ENCODE measurements at places on chromosomes 3 and 15.

DNA sequence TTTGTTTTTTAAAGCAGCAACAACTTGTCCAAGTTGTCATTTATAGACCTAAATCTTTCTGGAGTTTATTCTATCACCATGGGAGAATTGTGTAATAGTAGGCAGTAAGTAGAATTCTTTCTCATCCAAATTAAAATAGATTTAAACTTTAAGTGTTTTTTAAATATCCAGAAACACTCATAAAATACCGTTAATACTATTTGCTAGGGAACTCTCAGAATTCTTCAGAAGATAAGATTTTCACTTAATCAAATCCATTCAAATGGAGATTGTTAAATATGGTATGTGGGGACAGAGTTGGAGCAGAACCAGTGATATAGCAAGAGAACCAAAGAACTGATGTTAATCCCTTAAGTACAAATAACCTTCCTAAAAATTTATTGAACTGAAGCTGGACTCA lies 71.0 kb downstream of the ARIH1 start:
- no peak for DNase-seq

- no peak for DNase-seq
These were observed 779.1 kb downstream of the CADM2 start for GRCh38 chr3:85737846-85738245.

DNA sequence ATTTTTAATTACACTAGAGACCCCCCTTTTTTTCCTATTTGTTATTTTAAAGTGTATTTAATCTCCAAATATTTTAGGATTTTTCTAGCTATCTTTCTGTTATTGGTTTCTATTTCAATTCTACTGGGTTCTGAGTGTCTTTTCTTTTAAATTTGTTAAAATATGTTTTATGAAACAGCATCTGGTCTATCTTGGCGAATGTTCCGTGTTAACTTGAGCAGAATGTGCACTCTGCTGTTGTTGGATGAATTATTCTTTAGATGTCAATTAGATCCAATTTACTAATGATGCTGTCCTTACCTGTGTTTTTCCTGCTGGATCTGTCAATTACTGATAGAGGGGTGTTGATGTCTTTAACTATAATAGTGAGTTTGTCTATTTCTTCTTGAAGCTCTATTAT lies 462.0 kb upstream of the CNTN3 start:
- no peak for DNase-seq

- DNase-seq: no peak
These were observed 121.4 kb upstream of the MB21D2 start for GRCh38 chr3:193039058-193039457.

GRCh38 chr3:193585530-193585929 lies 7.5 kb upstream of the OPA1 start:
- DNase-seq: no peak

DNA sequence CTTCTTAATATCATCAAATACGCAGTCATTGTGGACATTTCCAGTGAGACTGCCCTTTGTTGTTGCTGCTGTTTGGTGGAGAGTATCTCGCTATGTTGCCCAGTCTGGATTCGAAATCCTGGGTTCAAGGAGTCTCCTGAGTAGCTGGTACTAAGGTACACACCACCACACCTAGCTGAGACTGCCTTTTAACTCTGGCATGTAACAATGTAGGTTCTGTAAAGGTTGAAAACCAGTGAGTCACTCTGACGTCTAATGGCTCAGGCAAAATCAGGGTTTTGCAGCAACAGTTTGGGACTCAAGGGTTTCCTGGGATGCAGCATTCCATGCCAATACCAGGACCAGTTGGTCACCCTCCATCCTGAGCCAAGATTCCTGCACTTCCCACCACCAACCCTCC lies 52.2 kb downstream of the AQP9 start:
- DNase-seq: no peak

- no peak for DNase-seq
These were observed 2.8 kb downstream of the MAP4 start for GRCh38 chr3:48013288-48013980.

GRCh38 chr3:72938471-72939265 lies 50.8 kb downstream of the GXYLT2 start:
- DNase-seq: peak; percentile 7

GRCh38 chr3:149299938-149300801 lies 33.3 kb downstream of the TM4SF18 start:
- no peak for DNase-seq

DNA sequence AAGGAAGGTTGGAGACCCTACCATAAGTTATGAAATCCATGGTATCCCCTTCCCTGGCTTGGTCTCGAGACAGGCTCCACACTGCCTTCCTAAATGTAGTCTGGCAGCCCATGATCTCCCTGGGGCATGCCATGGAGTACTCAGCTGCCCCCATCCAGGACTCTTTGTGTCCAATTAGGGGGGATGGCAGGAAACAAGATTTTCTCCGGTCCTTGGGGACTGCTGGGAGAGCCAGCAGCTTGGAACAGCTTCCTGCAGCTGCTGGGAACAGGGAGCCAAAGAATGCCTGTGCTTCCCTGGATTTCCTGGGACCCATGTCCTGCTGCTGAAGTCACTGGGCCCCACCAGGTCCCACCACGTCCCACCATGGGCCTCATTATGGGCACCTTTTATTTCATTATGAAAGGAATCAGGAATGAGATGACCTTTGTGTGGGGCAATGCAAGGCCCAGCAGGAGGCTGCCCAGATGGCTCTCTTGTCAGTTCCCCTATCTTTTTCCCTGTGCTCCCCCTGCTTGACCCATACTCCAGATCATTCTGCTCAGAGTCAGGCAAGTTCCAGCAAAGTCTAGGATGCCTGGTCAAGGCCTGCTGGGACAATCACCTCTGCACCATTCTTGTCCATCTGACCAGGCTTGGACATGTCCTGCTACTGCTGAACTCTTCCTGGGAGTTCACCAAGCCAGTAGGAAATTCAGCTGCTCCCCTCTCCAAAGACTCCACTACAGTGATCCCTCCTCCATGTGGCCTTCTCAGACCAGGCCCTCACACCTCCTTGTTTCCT lies 15.0 kb upstream of the DAG1 start:
- no peak for DNase-seq

Measured in stimulated activated CD4-positive, alpha-beta T cell treated with anti-CD3 and anti-CD28 coated beads, Interleukin-2, amount 100 ng/mL, for 48 hours (primary cell).